Natural killer cell treated with Interleukin-12 subunit alpha and Interleukin-12 subunit beta and Interleukin-15 and Interleukin-18, amount 100 ng/mL, for 72 hours (primary cell): ENCODE measurements at places on chromosomes 2 and 18. TPM values are rescaled to one million over a fixed set of nuclear protein-coding genes. Genes with fewer than 3 reads are reported as not detected.

GRCh38 chr2:160087854-160088745 lies 25.7 kb upstream of the PLA2R1 start:
- no peak for DNase-seq

GRCh38 chr2:167275046-167275445 lies 386.8 kb downstream of the XIRP2 start:
- no peak for DNase-seq

DNA sequence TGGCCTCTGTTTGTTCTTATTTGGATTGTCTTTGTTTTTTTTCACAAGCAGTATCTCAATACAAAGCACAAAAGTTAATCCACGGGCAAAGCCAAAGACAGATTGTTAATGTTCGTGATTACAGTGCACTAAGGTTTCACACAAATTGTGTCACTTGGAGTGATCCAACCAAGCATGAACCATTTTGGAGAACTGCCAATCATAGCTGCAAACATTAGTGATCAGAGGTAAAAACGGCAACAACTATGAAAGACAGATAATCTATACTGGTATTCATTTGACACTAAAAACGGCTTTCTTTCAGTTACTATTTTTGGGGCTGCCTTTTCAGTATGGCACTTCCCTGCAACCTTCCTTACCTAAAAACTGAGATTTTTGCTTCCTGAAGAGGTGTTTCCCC lies 213.1 kb upstream of the GULP1 start:
- DNase-seq, result no peak

GRCh38 chr2:30191819-30192271 lies 39.5 kb upstream of the LBH start:
- DNase-seq, result no peak

GALNT5 gene
- total RNA-seq, result 0.10 TPM

COL6A3 gene
- total RNA-seq, result 0.11 TPM

DNA sequence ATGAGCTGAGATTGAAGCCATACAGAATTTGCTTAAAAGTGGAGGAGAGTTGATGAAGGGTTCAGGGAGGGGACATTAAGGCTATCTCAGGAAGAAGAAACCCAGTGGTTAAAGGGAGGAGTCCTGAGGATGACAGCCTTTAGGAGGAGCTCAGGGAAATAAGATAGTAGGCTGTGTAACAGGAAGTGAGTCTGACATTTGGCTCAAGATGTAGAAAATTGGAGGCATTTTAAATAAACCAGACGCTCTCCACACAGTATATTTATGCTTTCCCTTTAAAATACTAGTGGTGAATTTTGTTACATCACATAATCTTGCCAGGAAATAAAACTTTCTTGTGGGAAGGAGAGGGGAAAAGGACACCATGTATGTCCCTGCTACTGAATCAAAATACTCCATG lies 11.6 kb downstream of the KCNH7 start:
- no peak for DNase-seq

SNORC gene
- 1.5 TPM for total RNA-seq
